Effector CD4-positive, alpha-beta T cell (primary cell): ENCODE measurements at places on chromosomes 2 and 18.

- no peak for DNase-seq
Observed at GRCh38 chr2:240994171-240994896, 4.1 kb upstream of the SNED1 start.

DNA sequence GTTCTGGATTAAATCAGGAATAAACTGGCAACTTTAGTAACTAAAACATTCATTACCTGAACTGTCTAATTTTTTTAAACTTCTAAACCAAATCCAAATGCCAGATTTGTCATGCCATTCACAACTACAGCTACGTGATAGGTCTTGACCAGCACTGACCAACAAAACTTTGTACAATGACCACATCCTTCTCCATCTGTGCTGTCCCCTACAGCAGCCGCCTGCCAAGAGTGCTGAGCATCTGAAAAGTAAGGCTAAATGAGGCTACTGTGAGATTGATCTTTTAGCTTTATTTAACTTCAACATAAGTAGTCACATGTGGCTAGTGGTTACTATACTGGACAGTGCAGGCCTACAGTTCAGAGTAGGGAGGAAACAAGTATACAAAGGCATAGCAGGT lies 7.6 kb downstream of the FAM168B start:
- no peak for DNase-seq

DNA sequence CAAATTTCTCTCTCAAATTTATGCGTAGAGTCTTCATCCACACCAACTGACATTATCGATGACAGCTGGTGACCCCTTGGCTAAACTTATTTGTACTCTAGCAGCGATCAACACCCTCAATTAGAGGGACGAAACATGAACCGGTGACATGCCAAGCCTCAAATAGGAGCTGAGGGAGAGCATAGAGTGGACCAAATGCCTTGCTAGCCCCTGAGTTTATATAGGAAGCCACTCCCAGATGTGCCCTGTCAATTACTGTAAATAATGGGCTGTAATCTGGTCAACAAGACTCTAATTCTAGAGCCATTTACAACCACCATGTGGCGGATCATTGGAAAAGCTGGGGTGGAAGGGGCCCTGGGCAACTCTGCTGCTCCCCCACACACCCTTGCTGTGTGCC lies 47.6 kb upstream of the FHL2 start:
- DNase-seq = no peak

- DNase-seq = no peak
Observed at GRCh38 chr2:168697668-168698121, 104.7 kb upstream of the NOSTRIN start.

DNA sequence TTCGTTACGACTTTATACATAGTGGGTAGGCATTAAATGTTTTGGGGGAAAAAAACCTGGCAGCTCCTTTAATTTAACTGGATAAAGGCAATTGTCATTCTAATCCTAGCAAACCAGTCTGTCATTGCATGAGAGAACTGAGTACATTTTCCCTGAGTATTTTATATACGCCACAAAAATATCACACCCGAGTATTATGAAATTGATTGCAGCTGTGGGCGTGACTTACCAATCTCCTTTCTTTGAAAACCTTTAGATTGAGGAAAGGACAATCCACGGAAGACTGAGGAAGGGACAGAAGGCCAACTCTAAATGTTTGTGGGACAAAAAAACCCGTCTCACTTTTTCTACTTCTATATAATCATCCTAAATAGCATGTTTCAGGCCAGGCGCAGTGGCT lies 9.0 kb downstream of the TM4SF20 start:
- DNase-seq = no peak

GRCh38 chr2:130808482-130809268 lies 28.0 kb upstream of the ARHGEF4 start:
- no peak for DNase-seq

- DNase-seq = no peak
Observed at GRCh38 chr2:72008608-72009007, 139.1 kb downstream of the CYP26B1 start.

DNA sequence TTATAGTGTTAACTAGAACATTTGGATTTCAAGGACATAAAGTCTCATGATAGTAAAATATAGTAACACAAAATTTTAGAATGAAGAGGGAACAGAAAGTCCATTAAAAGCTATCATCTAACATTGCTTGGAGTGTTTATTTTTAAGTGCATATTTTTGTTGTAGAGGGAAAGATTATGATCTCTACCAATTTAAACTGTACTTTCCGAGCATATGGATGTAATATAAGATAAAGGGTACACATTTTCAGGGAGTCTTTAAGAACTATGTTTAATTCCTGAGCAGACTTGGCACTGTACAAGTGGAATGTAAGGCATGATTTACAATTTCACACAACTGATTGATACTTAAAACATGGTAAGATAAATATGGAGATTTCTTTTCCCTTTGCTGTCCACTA lies 34.2 kb upstream of the ZNF804A start:
- DNase-seq = no peak

DNA sequence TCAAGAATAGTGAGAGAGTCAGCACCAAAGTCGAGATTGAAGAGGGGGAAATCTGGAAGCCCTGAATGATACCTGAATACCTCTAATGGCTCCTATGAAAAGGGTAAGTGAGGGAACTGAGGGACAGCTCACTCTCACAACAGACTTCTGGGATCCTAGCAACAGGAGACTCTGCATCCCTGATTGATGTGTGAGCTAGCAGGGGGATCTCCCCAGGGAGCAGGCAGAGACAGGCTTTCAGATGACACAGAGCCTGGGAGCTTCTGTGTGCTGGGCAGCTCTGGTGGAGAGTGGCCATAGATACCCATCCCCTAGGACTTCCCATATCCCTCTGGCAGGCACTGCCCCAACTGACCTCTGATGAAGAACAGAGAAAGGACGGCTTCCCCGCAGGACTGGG lies 206.2 kb downstream of the EXOC6B start:
- DNase-seq = no peak

GRCh38 chr2:136113209-136113971 lies 4.6 kb downstream of the CXCR4 start:
- DNase-seq = no peak

GRCh38 chr18:49020621-49021021 lies 69.9 kb upstream of the SMAD7 start:
- DNase-seq = no peak
